ENCODE measurements at places on chromosomes 3 and 15.

DNA sequence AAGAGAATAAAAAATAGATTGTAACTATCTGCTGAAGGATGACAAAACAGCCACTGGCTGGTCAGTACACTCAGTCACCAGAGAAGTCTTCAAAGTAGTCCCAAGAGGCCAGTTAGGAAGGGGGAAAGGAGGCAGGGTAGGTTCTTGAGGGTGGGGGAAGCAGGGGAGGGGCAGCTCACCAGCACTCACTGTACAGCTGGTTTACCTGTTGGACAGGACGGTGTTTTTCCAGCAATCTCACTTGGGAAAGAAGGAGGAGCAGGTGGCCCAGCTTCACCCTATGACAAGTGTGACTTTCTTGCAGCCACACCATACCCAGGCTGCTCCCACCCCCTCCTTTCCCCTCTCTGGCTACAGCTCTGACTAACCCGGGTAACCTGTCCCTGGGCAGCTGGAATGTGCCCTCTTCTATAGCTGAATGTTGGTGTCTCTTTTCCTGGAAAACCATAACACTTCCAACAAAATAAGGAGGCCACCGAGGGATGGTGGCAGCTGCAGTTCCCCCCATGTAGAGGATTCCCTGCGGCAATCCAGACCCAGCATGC, 203.4 kb upstream of the NSMCE3 start:
- no peak for DNase-seq

GRCh38 chr15:39942101-39942752, 8.3 kb downstream of the EIF2AK4 start:
- DNase-seq: no peak

GRCh38 chr3:21020681-21021080, 730.3 kb downstream of the ZNF385D start:
- no peak for DNase-seq

GRCh38 chr3:154244644-154245043, 79.6 kb downstream of the DHX36 start:
- no peak for DNase-seq

DNA sequence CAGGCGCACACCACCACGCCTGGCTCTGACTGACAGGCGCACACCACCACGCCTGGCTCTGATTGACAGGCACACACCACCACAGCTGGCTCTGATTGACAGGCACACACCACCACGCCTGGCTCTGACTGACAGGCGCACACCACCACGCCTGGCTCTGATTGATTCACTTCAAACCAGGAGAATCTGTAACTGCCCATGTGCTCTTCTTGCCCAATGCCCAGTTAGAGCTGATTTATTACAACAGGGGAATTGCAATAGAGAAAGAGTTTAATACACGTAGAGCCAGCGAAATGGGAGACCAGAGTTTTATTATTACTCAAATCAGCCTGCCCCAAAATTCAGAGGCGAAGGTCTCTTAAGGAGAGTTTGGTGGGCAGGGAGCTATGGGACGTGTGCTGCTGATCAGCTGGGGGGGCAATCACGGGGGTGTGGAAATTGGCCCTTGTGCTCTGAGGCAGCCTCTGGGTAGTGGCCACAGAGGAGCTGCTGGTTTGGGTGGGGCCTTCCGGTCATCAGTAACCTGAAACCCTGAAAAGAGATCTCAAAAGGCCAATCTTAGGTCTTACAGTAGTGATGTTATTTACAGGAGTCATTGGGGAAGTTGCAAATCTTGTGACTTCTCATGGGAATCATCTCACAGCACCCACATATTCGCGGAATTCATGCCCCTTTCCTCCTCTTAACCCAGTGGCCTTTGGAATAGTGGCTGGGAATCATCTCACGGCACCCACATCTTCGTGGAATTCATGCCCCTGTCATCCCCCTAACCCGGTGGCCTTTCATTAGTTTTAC, 63.8 kb upstream of the TFRC start:
- no peak for DNase-seq

DNA sequence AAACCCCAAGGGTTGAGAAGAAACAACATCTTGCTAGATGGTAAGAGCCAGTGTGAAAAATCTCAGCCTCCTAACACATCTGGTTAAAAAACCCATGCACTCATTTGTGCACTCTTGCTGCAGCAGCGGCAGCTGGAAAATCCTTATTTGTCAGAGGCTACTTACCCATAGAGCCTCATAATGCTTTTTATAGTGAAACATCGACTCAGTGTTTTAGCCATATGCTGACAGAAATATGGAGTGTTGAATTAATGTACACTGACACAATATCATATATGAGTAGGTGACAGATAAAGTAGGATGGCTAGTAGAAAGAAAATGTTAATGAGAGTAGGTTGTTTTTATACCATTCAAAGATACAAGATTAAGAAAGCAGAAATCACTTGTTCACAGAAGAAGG, 13.0 kb downstream of the SLC9A9 start:
- no peak for DNase-seq

DNA sequence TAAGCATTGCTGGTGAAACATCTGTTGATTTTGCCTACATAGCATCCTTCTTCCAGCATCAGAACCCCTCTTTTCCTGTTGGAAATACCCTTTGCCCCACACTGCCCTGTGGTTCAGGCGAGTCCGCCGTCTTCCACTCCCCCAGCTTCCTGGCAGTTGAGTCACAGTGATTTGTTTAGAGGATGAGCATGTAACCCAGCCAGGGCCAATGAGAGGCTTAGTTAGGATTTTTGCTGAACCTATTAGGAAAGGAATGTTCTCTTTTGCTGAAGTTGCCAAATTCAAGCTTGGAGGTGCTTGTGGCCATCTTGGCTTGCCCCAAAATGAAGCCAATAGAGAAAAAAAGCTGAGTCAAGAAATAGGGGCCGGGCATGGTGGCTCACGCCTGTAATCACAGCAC, 19.0 kb upstream of the MEX3B start:
- DNase-seq: no peak

Measured in CD8-positive, alpha-beta memory T cell (primary cell).